Large intestine (tissue), 12 donors: ENCODE measurements at places on chromosomes 13 and 19. TPM values are rescaled to one million over a fixed set of nuclear protein-coding genes. Genes with fewer than 3 reads are reported as not detected.

- peak; percentile 17 for DNase-seq
Observed at GRCh38 chr13:48505597-48506091, 27.2 kb downstream of the RCBTB2 start.

DNA sequence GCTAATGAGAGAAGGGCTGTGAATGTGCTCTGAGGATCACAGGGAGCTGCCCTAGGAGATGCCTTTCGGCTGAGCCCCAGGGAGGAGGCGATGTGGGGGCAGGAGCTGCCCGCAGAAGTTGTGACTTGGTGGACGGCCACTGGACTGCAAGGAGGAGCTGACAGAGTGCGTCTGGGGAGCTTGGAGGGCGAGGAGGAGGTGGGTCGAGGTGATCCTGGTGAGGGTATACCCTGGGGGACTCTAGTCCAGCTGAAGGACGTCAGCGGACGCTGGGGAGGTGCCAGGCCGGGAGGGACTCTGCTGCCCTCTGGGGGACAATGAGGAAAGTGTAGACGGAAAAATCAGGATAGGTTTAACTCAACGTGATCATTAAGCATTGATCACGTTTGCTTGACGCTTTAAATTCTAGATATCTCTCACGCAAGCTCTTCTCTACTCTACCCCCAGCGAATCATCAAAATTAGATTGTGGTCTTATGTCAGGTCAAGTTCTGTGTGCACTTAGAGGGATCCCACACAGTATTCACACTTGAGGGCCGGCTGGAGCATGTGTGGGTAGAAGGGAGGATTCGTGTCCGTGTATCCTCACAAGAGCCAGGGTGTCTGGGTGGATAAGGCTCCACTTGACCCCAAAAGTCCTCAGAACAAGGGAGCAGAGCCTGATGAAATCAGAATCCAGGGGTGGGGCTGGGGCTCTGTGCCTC is 3.3 kb upstream of the CEACAM7 start:
- DNase-seq: no peak

DNA sequence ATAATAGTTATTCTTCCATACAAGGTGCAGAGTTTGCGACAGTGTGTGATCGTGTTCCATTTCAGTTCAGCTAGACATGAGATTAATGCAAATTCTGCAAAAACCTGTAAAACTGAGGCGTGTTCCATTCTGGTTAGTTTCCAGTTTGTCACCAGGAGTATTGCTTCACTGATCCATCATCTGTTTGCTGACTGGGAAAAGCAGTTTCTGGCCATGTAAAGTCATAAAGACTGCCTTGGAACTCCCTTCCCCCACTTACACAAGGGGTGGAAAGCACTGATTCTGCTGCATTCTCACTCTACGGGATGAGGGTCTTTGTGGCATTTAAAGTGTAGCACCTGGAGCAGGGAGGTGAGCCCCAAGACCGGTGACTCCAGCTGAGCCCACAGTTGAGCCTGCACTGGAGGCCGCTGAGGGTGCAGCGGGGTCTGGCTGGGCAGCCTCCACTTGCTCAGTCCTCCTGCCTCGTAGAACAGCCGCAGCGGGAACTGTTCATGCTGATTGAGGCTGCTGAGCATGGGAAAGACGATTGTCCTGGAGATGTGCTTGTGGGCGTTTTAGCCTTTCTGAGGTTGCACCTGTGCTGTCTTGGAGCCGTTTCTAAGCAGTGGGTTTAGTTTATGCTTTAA is 2.0 kb downstream of the ZNF57 start:
- peak; percentile 79 for DNase-seq

DNA sequence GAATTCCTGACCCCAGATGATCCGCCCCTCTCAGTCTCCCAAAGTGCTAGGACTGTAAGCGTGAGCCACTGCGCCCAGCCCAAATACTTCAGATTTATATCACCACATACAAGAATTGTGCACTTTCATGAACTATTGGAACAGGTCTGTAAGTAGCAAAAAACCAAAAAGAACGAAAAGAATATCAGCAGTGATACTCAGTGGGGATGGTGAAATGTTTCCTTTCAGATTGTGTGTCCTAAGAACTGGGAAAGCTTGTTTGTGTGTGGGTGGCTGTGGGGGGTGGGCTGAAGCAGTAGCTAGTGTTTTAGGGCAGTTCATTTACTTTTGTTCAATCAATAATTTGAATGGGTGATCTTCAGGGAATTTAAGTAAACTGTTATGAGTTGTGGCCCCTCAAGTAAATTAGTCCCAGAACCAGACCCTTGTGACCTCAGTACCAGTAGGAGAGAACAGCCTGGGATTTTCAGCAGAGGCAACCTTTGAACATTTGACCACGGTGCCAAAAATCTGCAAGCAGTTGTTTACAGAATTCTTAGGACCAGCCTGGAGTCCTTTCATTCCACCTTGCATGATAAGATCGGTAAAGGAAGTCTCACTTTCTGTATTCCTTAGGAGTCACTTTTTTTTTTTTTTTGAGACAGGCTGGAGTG is 106.6 kb downstream of the LRCH1 start:
- DNase-seq: peak; percentile 76

- DNase-seq: peak; percentile 18
Observed at GRCh38 chr19:39704181-39705044, at the start of gene LGALS14. LGALS14 (plus strand) TSS chr19:39704481; CDS start chr19:39704529, 48 bp downstream.

- no peak for DNase-seq
Observed at GRCh38 chr13:23788459-23788858, 100.7 kb downstream of the MIPEP start.

DNA sequence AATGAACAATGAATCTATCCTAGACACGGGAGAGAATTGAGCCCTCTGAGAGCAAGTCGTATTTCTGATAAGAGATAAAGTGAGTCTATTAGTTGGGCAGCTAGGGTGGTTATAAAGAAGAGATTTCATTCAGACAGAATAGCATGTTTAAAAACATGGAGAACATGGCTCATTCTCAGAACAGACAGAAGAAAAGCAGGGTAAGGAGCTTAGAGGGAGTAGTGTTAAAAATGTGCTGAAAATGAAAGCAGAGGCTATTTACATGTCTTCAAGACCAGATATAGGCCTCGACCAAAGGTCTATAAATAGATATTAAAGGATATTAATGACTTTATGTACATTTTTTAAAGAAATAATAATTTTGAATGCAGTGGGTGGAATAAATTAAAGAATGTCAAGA is 149.5 kb downstream of the SLITRK1 start:
- no peak for DNase-seq

- DNase-seq: no peak
Observed at GRCh38 chr13:59094181-59094580, 1069.5 kb downstream of the DIAPH3 start.

- no peak for DNase-seq
Observed at GRCh38 chr13:101455863-101456262, 3.4 kb downstream of the ITGBL1 start.

DNA sequence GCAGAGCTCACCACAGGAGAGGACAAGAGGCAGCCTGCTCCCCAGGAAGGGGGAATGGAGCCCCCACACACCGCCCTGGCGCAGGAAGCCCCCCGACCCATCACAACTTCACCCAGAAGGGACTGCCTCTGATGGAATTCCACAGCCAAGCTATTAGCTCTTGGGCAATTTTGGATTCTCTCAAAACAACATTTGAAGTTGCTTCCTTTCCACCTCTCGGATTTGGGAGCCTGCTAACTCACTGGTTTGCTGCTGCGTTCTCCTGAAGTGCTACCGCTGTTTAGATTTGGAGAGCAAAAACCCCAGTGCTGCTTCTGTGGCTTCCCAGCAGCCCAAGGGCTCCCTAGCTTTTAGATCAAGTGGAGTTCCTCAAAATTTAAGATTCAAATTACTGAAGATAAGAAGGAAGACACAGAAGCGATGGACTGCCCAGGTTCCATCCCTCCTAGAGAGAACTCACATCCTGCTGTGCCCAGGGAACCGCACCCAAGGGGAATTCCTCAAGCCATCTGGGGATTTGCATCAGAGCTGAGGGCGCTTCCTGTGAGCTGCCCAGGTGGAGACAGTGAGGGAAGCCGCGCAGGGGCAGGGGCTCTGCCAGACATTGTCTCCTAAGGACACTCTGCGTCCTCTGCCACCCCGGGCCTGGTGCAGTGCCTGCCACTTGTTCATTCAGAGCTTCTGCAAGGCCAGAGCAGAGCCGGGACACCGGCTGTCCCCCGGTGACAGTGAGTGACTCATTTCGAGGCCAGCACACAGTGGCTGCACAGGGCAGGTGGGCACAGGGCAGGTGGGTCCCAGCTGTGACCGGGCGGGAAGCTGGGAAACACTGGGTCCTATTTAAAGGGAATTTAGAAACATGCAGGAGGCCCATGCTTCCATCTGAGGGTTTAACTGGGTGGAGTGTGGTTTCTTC is 45.5 kb downstream of the COL4A1 start:
- no peak for DNase-seq

- DNase-seq: peak; percentile 23
Observed at GRCh38 chr13:20714563-20715329, 11.2 kb downstream of the IL17D start.

DNA sequence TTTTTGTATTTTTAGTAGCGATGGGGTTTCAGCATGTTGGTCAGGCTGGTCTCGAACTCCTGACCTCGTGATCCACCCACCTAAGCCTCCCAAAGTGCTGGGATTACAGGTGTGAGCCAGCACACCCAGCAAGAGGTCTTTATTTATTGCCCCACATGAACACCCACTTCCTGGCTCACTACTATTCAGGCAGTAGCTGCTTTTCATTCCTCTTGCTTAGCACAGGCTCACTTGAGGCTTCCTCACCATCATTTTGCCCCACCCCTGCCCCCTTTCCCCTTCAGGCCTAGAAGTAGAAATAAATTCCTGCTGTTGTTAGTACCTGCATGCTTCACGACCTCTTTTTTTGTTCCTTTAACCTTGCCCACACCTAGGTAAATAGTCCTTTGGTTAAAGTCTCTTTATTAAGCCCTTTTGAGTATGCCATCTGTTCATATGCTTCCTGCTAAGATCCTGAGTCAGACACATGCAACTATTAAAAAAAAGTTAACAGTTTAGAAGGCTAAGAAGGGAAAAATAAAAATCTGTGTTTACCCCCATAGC is 33.5 kb upstream of the ITM2B start:
- no peak for DNase-seq

- DNase-seq: no peak
Observed at GRCh38 chr19:11931051-11931450, 6.1 kb downstream of the ZNF700 start.

GRCh38 chr19:51316688-51317087 is 5.2 kb downstream of the IGLON5 start:
- DNase-seq: no peak

GRCh38 chr13:28953714-28954418 is 133.7 kb downstream of the MTUS2 start:
- no peak for DNase-seq

- DNase-seq: no peak
Observed at GRCh38 chr13:97856304-97856675, 97.2 kb upstream of the IPO5 start.

GRCh38 chr19:8158411-8159074 is 9.2 kb upstream of the FBN3 start:
- DNase-seq: peak; percentile 74

GRCh38 chr19:33705860-33706259 is 84.1 kb downstream of the CHST8 start:
- DNase-seq: no peak

IGFL1 gene
- polyA plus RNA-seq: not detected

ZNF550 gene
- polyA plus RNA-seq: 16.2 TPM

DDX39A gene
- polyA plus RNA-seq: 69.2 TPM

ZNF431 gene
- polyA plus RNA-seq: 31.1 TPM

PGLYRP2 gene
- polyA plus RNA-seq: not detected

EFNB2 gene
- polyA plus RNA-seq: 28.8 TPM

CYP2F1 gene
- polyA plus RNA-seq: 0.06 TPM

LAIR1 gene
- polyA plus RNA-seq: 13.0 TPM

IRGC gene
- polyA plus RNA-seq: 0.03 TPM
